ENCODE measurements at places on chromosomes 4 and X. TPM values are rescaled to one million over a fixed set of nuclear protein-coding genes. Genes with fewer than 3 reads are reported as not detected.

The C4orf51 gene
- not detected for total RNA-seq

The ADGRL3 gene
- 1.4 TPM for total RNA-seq

The CCNA2 gene
- 1.5 TPM for total RNA-seq

The ADH4 gene
- total RNA-seq: 0.28 TPM

GRCh38 chr4:139559089-139559479 lies 3.1 kb upstream of the SETD7 start:
- no peak for DNase-seq

GRCh38 chr4:9703391-9703790 lies 78.0 kb upstream of the DRD5 start:
- DNase-seq: peak; percentile 63

- no peak for DNase-seq
Observed at GRCh38 chr4:98687876-98688275, 29.5 kb upstream of the TSPAN5 start.

DNA sequence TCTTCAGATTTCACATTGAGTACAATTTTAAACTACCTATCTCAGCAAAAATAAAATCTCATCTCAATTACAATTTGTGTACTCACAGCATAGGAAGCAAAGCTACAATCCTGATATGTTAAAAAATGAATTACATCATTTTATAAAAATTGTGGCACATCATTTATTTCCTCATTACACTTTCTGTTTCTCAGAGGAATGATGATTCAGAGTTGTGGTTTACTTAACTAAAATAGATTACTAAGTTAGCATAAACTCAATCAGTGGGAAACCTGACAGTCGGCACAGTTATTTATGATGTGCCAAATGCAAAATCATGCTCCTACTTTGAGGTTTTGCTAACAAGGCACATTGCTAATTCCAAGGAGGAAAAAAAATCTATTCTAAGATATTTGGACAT lies 325.0 kb downstream of the FBXO8 start:
- no peak for DNase-seq

GRCh38 chr4:143186212-143186611 lies 1.5 kb downstream of the USP38 start:
- DNase-seq: no peak

DNA sequence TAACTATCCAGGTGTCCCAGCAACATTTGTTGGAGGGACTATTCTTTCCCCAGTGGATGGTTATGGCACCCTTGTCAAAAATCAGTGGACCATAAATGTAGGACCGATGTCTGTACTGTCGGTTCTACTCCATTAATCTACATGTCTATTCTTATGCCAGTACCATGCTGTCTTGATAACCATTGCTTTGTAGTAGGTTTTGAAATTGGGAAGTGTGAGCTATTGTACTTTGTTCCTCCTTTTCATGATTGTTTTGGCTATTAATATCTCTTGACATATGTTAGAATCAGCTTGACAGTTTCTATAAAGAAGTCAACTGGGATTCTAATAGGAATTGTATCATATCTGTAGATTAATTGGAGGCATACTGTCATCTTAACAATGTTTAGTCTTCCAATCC lies 112.7 kb downstream of the HNRNPD start:
- no peak for DNase-seq

- DNase-seq: no peak
Observed at GRCh38 chr4:13527981-13528820, 16.1 kb downstream of the NKX3-2 start.

GRCh38 chr4:3521621-3522325 lies 10.4 kb downstream of the LRPAP1 start:
- DNase-seq: peak; percentile 51

GRCh38 chr4:47933840-47934239 lies 19.5 kb upstream of the NFXL1 start:
- DNase-seq: no peak

GRCh38 chrX:152450076-152450475 lies 1.0 kb downstream of the GABRA3 start:
- no peak for DNase-seq

DNA sequence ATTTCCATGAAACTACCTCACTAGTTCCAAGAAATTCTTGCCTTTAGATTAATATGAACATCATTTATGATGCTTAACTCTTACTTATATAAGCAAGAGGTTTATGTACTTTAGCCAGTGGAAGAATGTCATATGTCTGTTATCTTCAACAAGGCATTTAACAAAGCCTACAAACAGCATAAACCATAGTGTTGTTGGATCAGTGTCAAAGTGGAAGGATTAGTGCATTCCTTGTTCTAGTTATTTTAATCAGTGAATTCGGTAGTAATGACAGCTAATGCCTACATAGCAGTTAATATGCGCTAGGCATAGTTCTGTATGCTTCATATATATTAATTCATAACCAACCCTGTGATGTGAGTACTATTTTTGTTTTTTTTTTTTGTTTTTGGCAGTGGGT lies 3.1 kb downstream of the PI4K2B start:
- DNase-seq: no peak

DNA sequence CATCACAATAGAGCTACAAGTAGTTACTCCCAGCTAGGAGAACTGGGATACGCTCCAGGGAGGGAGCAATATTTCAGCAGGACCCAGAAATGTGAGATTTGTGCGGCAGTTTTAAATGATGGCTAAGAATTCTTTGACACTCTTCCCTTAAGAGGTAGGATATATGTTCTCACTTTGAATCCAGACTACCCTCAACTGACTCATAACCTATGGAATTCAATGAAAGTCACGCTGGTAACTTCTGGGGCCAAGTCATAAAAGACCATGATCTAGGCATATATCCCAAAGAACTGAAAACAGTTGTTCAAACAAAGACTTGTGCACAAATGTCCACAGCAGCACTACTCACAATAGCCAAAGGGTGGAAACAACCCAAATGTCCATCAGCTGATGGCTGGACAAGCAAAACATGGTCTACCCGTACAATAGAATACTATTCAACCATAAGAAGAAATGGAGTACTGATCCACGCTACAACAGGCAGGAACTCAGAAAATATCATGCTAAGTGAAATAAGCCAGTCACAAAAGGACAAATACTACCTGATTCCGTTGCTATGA lies 10.5 kb downstream of the CD99L2 start:
- DNase-seq: no peak

GRCh38 chr4:145530662-145531061 lies 49.0 kb downstream of the SMAD1 start:
- DNase-seq: no peak

Data from pancreas (tissue), 10 donors.